ENCODE measurements at places on chromosomes 13 and 19.

DNA sequence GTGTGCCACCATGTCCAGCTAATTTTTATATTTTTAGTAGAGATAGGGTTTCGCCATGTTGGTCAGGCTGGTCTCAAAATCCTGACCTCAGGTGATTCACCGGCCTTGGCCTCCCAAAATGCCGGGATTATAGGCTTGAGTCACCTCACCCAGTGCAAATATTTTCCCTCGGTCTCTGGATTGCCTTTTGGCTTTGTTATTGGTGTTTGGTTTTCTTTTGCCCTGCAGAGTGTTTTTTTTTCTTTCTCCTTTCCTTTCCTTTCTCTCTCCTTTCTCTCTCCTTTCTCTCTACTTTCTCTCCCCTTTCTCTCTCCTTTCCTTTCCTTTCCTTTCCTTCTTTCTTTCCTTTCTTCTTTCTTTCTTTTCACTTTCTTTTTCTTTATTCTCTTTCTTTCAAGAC, 33.2 kb downstream of the KDM4B start:
- DNase-seq, result no peak

GRCh38 chr13:79429309-79429708, 23.3 kb upstream of the RBM26 start:
- DNase-seq, result no peak

GRCh38 chr19:54133312-54133956, 4.1 kb upstream of the CNOT3 start:
- no peak for DNase-seq

GRCh38 chr19:44587963-44588770, 25.2 kb upstream of the IGSF23 start:
- no peak for DNase-seq

DNA sequence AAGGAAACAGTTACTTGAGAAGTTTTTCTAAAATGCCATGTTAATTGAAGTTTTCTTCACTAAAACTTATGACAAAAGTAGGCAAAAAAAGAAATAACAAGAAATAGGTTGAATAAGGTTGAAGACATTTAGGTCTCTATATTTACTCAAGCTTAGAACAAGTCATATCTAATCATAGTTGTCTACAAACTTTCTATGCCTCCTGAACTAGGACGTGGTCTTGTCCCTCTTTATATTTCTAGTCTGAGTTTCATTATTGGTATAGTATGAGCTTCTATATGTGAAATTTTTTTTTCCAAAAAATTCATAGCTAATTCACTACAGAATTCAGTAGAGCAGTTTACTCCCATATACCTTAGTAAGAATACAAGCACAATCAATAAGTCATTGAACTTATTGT, 836.4 kb downstream of the SLITRK6 start:
- DNase-seq, result no peak

- no peak for DNase-seq
These were observed 3.7 kb downstream of the DLEU7 start for GRCh38 chr13:50839828-50840227.

DNA sequence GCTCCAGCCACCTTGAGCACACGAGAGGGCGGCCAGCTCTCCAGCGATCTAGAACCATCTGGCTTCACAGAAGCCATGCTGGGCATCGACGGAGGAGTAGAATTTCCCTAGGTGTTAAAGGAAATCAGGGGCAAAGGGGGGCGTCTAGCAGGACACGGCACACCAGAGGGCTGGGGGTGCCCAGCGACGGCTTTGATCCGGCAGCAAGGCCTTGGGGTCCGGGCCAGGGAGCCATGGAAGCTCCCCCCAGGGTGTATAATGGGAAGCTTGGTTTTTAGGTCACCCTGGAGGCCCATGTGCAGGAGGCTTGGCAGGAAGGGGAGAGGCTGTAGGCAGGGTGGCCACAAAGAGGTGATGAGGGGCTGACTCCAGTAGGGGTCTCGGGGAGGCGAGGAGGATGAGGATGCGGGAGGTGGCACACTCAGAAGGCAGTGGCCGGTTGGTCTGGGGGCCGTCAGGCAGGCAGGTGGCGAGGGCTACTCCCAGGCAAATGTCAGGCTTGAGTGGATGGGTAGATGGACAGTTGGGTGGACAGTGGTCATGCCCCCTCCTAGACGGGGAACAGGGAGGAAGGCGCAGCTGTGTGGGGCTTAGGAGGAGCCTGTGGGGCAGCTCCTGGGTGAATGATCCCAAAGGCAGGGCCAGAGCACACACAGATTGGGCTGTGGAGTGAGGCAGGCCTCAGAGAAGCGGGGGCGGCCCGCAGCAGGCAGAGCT, 5.6 kb downstream of the KMT5C start:
- no peak for DNase-seq

DNA sequence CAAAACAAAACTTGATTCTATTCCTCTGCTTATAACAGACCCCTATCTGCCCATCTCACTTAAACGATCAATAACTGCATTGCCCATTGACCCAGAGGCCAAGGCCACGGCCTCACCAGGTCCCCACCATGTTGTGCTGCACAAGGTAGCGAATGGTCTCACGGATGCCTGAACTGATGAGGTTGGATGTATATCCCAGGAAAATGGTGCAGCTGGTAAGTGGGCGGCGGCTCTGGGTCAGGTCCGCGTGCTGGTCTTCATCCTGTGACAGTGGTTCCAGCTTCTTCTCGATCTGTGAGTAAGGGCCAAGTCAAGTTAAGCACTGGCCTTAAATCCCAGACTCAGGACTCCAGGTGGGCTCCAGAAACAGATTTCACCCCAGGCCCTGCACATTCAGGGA, 1.6 kb downstream of the DHPS start:
- DNase-seq, result no peak

DNA sequence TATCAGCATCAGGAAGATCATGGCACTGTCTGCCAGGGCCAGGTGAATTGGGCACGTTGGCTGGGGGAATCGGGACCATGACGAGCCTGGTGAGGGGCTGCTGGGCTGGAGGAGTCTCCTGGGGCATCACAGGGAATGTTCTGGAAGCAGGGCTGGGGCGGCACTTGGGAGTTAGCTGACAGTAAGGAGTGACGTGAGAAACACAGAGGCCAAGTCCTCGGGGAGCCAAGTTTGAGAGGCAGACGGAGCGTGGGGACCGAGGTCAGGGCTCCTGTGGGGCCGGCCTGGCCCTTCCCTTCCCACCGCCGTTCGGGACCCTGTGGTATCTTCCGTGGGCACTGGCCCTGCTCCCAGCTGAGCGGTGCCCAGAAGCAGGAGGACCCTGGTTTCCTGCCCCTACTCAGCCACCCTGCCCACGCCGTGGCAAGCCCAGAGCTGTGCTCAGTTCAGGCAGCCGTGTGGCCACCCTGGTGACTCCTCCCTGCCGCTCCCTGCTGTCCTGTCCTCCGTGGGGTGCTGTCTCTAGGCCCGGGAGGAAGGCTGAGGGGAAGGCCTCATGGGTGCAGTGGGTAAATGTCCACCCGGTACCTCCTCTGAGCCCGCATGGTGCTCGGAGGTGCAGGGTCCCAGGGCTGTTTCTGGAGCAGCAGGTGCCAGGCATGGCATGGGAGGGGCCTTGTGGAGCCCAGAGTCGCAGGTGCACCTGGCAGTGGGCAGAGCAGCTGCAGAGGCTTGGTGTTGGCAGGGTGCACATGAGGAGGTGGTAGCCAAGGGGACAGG, 25.2 kb downstream of the CRTC1 start:
- DNase-seq, result no peak

- DNase-seq, result no peak
These were observed 116.5 kb downstream of the LACC1 start for GRCh38 chr13:43996221-43996620.

DNA sequence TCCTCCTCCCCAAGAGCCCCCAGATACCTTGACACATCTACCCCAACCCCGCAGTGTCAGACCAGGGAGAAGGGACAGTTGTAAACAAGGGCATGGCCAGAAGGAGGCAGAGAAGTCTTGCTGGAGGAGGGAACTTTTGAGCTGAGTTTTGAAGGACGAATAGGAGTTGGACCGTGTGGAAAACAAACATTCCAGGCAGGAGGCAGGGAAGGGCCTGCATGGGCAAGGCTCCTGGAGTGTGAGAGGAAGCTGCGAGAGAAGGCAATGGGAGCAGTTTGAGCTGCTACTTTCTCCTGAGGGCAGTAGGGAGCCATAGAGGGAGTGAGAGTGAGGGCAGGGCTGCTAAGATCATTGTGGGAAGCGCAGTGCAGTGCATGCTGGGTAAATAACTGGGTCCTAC, 23.3 kb downstream of the IL12RB1 start:
- peak; percentile 4 for DNase-seq

DNA sequence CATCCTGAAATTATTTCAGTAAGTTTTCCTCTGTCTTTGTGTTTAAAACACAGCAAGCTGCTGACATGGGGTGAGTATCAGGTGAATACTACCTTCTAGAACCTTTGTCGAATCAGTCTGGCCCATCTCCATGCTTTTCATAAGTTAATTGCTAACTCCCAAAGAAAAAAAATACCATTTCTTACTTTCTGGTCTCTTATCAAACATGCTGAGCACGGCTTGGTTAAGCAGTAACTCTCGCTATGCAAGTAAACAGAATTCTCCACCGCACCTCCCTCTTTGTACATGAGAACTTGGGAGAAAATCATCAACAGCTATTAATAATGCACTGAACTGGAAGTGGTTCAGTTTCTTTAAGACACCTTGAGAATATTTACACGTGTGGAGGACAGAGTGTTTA, 88.6 kb downstream of the FGF9 start:
- no peak for DNase-seq

DNA sequence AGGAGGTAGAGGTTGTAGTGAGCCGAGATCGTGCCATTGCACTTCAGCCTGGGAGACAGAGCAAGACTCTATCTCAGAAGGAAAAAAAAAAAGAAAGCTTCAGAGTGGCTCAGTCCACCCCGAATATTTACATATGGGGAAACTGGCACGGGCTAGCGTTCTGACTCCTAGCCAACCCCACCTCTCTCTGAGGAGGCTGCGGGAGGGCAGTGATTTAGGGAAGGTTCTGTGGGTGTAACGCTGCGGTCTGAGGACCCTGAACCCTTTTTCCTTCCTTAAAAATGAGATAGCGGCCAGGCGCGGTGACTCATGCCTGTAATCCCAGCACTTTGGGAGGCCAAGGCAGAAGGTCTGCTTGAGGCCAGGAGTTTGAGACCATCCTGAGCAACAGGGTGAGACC, 5.0 kb downstream of the LRRC25 start:
- no peak for DNase-seq

GRCh38 chr13:111325941-111326620, 5.6 kb downstream of the TEX29 start:
- DNase-seq, result no peak

- DNase-seq, result peak; percentile 70
These were observed at the start of gene ZNF550 for GRCh38 chr19:57559404-57560025. TSS of gene ZNF550 (minus strand) at chr19:57559863. CDS start at chr19:57559682, 181 bp downstream.

DNA sequence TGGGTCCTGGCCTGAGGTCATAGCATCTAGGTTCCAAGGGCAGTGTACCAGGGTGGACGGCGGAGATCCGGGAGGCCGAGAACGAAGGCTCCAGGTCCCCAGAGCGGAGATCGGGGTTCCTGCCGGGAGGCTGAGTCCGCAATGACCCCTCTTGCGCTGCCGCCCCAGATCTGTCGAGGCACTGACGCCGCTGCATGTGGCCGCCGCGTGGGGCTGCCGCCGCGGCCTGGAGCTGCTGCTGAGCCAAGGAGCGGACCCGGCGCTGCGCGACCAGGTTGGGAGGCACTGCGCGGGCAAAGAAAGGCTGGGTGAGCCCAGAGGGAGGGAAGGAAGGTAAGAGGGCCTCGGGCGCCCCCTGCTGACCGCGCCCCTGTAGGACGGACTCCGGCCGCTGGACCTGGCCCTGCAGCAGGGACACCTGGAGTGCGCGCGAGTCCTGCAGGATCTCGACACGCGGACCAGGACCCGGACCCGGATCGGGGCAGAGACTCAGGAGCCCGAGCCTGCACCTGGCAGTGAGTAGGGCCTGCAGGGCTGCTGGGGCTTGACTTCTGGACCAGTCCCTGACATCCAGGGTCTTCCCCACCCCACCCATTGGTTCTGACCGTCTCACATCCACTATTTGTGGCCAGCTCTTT, 906 bp downstream of the ANKLE1 start:
- DNase-seq, result peak; percentile 51

- no peak for DNase-seq
These were observed 2.5 kb downstream of the TMEM190 start for GRCh38 chr19:55379174-55379573.

DNA sequence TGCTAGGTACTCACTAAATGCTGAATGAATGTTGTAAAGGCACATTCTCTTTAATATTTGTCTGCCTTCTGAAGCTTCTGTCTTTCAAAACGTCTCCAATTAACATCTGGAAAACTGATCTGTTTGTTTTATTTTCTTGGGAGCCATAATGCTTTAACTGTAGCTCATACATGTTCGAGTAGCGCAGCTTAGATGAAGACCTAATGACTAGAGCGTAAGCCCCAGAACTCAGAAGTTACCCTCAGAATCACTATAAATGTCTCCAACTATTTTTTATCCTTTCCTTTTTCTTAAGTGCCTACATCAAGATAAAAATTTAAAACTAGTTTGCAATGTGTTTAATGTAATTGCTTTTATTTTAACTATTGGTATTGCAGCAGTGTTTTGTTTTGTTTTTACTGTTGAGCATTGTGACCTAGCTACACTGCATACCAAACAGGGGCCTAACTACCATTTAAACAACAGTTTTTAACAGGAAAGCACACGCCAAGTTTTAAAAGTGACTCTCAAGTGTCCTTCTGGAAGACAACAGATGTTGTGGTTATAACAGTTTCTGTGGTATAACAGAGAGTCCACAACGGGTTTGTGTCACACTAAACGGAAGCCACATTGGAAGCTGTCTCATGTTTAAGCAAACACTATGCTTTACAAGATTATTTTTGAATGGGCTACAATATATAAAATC, 42.0 kb downstream of the MRPL57 start:
- DNase-seq, result no peak

DNA sequence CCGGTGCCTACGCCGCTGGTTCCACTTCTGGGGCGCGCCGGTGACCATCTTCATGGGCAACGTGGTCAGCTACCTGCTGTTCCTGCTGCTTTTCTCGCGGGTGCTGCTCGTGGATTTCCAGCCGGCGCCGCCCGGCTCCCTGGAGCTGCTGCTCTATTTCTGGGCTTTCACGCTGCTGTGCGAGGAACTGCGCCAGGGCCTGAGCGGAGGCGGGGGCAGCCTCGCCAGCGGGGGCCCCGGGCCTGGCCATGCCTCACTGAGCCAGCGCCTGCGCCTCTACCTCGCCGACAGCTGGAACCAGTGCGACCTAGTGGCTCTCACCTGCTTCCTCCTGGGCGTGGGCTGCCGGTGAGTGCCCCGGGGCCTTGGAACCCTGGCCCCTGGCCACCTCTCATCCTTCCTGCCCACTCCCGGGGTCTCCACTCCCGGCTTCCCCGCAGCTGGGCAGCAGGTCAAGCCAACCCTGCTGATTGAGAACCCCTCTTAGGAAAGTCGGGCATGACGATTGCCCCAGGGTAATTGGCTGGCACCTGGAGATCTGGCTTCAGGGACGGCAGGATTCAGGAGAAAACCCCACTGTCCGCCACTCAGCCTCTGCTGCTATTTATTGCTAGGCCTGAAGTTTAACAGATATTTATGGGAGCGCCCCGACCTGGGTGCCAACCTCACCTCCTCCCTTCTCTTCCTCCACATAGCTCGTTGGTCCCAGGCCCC, 39.1 kb downstream of the TRPM4 start:
- DNase-seq, result no peak

DNA sequence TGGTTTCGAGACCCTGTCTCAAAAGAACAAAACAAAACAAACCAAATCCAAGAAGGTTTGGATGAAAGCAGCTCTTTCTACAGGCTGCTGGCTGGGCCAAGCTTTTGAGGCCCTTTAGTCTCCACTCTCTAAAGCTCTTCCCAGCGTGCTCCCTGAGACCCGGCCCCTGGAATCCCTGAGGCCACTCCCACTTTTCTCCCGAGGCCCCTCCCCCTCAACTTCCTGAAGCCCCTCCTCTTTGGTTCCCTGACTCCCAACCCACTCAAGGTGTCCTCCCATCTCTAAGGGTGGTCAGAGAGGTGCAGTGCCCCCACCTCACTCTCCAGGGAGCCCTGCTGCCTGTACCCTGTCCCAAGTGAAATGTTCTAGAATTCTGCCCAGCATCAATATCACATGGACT, 10.6 kb downstream of the ERICH6B start:
- DNase-seq, result no peak

Measured in activated CD4-positive, CD25-positive, alpha-beta regulatory T cell (primary cell).